ENCODE measurements at places on chromosomes 3 and 15.

GRCh38 chr3:183774631-183775030 is 50.7 kb downstream of the MAP6D1 start:
- DNase-seq: no peak

DNA sequence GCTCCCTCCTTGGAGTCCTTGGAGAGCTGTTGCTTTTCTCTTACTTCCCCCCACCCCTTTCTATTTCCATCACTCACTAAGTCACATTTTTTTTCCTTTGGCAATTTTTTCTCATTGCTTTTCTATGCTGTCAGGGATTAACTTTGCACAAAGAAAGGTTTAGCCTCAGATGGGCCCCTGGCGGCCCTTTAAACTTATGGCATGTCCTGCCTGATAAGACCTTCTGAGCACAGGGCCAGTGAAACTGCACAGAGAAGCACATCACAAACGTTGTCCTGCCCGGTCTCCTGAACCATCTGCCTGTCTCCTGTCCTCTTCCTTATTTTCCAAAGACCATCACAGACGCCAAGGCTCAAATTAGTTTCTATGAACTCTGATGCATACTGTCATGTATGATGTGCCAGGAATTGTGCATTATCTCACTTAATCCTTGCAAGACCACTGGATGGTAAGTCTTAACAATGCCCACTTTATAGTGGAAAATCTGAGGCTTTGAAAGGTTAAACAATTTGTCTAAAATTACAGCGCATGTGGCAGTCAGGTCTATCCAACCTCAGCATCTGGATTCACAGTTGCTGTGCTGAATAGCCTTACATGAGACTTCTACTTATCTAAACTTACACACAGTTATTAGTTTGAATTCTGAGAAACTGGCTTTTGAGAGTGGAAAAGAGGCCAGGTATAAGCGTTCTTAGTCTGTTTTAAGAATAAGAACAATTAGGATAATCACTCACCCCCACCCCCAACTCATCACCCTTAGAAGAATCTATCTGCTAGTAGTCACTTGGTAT is 648.1 kb downstream of the NTRK3 start:
- no peak for DNase-seq

GRCh38 chr15:76904461-76905012 is 603 bp downstream of the SCAPER start:
- DNase-seq: no peak

GRCh38 chr3:108830381-108830780 is 7.8 kb downstream of the TRAT1 start:
- DNase-seq: no peak

- DNase-seq: no peak
Measured at GRCh38 chr3:196889844-196890708, 22.4 kb downstream of the SENP5 start.

- no peak for DNase-seq
Measured at GRCh38 chr3:161694682-161695564, 198.3 kb downstream of the OTOL1 start.

DNA sequence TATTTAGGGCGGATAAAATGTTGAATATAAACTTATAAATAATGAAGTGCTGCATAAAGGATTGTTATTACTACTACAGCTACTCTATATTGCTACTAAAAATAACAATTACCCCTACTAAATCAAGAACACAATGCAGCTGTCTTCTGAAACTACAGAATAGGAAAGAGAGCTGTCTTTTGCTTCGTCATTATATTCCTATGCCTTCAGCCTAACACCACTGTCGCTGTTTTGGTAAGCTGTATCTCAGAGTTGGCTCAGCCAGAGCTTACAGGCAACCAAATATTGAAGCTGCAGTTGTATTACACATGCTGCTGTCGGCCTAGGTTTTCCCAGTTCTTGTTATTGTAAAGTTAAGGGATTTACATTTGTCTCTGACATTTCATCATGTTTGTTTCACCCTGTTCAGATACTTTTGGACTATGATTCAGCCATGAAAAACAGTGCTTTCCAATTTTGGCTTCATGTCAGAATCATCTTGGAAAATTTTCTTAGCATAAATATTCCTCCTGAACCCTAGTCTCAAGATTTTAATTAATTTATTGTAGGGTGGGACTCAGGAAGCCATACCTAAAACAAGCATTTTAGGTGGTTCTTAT is 31.3 kb upstream of the LPP start:
- no peak for DNase-seq

- no peak for DNase-seq
Measured at GRCh38 chr3:194879126-194879877, 193.6 kb downstream of the FAM43A start.

DNA sequence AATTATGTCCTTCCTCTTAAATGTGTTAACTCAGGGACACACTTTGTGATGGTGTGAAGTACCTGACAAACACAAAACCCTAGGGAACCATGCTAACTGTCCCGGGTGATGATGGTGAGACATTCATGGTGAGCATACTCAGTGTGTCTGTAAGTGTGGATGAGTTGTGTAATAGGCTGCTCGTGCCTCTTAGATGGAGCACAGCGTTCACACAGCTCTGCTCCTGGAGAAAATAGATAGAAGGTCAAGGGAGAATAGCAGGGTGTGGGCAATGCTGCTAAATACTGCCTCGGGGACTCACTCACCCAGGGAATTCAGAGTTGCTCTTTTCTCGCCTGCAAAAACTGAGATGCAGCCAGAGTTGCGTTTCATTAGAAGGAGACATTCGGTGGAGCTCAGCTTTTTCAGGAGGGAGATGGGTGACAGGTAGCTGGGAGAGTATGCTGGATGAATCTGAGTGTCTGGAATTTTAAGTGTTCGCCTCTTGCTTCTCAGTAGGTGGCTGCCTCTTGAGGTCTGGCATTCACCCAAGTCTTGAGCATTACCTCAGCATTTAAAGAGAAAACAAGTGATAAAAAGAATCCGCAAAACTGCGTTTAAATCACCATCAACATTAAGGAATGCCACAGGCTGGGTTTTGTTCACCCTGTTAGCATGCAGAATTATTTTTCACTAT is 813.2 kb downstream of the AGBL1 start:
- no peak for DNase-seq

DNA sequence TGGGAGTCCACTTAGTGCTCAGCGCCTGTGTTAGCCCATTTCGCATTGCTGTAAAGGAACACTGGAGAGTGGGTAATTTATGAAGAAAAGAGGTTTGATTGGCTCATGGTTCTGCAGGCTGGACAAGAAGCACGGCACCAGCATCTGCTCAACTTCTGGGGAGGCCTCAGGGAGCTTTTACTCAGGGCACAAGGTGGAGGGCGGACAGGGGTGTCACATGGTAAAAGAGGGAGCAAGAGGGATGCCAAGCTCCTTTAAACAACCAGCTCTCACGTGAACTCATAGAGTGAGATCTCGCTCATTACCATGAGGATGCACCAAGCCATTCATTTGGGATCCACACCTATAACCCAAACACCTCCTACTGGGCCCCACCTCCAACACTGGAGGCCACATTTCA is 181.4 kb upstream of the TLE3 start:
- no peak for DNase-seq

DNA sequence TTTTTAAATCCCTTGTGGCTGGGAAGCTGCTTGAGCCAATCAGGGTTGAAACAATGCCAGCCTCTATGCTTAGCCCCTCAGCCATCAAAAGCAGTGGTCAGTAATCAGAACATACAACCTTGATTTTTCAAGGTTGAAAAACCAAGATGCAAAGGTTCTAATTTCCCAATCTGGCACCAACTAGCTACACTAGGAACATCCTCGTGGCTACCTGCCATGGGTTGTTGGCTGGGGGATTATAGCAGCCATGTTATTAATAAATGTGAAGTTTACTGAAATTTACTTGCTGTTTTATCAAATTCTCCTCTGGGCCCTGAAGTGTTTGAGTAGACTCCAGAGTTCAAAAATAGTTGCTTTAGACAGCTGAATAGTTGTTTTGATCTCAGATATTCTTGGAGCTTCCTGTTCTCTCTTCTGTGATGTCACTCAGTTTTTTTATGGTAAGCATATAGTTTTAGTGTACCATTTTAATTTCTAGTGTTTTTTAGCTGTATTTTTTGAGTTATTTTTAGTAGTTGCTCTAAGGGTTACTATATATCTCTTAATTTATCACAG is 31.9 kb downstream of the PCCB start:
- DNase-seq: no peak

DNA sequence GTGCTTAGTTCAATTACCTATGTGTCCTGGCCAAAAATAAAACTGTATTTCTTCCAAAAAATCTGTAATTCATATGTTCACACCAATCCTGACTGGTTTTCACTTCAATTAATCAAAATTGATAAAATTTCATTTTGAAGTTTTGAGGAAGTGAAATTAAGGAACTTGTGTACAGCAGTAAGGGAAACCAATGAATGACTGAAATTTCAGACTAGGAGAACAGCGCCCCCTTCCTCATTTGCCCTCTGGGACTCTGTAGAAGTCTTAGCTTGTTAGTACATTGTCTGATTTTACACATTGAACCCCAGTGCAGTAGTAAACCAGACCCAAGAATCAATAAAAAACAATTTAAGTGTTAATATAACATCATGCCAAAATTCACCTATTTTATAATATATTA is 495.3 kb upstream of the AGTR1 start:
- DNase-seq: no peak

DNA sequence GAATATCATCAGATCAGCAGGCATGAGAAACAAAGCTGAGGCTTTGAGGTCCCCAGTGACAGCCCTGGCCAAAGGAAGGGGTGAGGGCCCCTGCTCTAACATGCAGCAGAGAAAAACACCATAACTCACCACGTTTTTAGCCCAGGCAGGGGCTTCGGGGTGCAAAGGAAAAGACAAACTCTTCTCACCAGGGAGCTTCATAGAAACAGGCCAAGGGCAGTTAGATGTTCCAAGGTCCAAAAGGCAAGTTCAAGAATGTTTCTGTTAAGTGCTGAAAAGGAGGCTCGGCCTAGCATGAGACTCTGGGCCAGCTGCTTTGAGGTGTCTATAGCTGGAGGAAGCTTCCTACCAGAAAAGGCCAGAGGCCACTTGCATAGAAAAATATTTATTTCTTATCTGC is 608.4 kb upstream of the CFAP20DC start:
- no peak for DNase-seq

DNA sequence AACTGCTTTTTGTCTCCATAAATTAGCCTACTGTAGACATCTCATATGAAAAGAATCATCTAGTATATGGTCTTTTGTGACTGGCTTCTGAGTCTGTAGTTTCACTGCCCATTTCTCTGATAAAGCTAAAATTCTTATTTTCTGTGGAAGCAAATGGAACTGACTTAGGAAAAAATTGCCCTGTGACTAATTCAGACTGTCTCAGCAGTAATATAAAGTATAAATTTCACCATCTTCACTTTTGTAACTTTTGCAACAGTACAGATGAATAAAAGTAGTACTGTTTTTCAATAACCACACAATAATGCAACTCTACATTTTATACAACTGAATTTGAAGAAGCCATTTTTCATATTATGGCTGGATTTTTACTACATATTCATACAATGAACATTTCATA is 104.1 kb downstream of the TBC1D5 start:
- DNase-seq: no peak

DNA sequence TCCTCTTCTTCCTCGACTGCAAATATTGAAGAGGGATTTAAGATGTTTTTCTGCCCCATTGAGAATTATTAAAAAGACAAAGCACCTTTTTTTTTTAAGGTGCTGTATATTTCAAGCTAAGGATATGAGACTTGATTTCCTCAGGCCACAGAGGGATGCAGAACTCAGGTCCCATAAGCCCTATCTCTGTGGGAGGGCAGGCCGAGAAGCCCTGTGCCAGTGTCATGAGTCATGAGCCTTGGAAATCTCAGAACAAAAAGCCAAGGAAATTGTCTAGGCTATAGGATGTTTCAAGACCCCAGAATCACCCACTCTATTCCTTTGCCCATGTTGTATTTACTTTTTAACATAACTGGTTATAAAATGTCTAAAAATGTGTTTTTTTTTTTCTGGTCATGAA is 7.3 kb downstream of the ESYT3 start:
- no peak for DNase-seq

DNA sequence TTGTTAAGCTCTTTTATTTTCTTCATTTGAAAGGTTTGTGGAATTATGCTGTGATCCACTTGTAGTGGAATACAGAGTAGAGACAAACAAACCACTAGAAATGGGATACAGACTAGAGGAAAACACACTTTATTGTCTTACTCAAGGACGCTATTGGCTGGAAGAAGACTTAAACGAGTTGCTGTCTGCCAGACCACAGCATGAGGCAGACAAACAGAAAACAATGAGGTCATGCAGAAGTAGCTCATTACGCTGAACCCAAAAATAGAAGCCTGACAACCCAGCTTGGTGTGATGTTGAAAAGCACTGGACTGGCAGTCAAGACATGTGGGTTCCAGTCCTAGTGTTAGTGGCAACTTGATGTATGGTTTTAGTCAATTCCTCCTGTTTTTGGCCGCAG is 62.4 kb upstream of the P3H2 start:
- no peak for DNase-seq

DNA sequence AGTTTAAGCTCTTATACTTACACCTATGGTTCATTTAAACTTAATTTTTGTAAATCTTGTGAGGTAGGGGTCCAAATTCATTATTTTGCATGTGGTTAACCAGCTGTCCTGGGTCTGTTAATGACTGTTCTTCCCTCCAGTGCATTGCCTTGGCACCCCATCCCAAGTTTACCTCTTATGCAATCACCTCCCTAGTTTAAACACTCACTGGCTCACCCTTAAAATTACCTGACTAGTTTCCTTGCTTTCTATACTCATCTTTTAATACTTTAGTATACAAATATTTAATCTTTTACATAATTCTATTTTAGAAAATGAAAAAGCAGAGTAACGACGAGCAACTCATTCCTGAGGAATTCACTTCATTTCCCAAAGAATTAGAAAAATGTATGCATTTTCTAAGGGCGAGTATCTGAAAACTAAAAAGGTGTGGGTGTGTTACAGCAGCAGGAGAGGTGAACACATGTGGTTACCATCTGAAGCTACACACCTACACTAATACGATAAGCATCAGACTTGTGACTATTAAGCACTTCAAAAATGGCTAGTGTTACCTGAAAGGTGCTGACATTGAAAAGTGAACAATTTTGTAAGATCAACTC is 33.7 kb downstream of the TJP1 start:
- no peak for DNase-seq

DNA sequence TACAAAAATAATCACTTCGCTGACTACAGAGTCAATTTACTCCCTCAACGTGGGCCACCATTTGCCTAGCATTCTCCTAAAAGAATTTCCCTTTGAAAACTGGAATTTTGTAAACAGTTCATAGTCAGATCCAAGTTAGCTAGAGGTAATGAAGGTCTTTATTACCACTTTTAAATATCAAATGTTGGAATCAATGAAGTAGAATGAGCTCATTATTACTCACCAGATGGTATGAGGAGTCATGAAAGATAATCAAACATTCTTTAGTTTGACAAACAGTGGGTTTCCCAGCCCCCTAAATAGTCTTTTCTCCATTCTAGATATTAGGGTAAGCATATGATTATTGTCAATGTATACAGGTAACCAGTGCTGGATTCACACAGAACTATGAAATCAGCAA is 455.7 kb upstream of the THBS1 start:
- no peak for DNase-seq

DNA sequence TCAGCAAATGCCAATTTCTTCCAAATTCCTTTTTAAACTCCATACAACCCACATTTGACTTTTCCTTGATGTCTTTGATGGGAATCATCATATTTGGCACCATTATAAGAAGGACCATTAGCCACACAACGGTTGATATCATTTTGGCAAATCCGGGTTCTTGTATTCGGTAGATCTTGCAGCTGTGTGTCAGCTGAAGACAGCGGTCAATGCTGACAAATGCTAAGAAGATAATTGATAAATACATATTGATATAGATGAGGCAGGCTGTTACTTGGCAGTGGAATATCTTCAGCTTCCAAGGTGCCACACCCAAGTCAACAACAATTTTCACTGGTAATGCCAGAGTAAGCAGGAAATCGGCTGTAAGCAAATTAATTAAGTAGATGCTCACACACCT is 4.2 kb downstream of the GPR171 start:
- no peak for DNase-seq

Data from esophagus squamous epithelium (tissue), 5 donors.